ENCODE measurements at places on chromosomes 11 and 22.

GRCh38 chr11:115895594-115895993 is 391.4 kb upstream of the CADM1 start:
- H3K4me3 ChIP-seq, result no peak overlapping the region
- H3K27ac ChIP-seq, result no peak overlapping the region
- H3K36me3 ChIP-seq, result no peaks in the 10 kb centered on the region
- H3K27me3 ChIP-seq, result no peaks in the 10 kb centered on the region
- no peaks in the 10 kb centered on the region for H3K4me1 ChIP-seq

GRCh38 chr22:27349456-27349855 is 452.1 kb downstream of the MN1 start:
- no peaks in the 10 kb centered on the region for H3K36me3 ChIP-seq
- DNase-seq, result no peak
- no peaks in the 10 kb centered on the region for H3K4me1 ChIP-seq
- no peak overlapping the region for H3K4me3 ChIP-seq

- peak; percentile 53 for DNase-seq
- H3K27me3 ChIP-seq, result no peaks in the 10 kb centered on the region
- H3K4me3 ChIP-seq, result no peak overlapping the region
- no peak overlapping the region for H3K27ac ChIP-seq
- H3K36me3 ChIP-seq, result peaks cover 5% of the 10 kb centered on the region
Observed at GRCh38 chr11:12200991-12201985, 90.9 kb downstream of the MICAL2 start.

- H3K27me3 ChIP-seq, result no peaks in the 10 kb centered on the region
- peak overlapping the region; percentile 98 for H3K27ac ChIP-seq
- peaks cover 38% of the 10 kb centered on the region for H3K36me3 ChIP-seq
- peak overlapping the region; percentile 69 for H3K4me3 ChIP-seq
- DNase-seq, result no peak
- H3K4me1 ChIP-seq, result peaks cover 76% of the 10 kb centered on the region
Observed at GRCh38 chr11:36394926-36395325, 98.8 kb downstream of the PRR5L start.

GRCh38 chr11:103586756-103587155 is 449.7 kb upstream of the DDI1 start:
- H3K27me3 ChIP-seq, result peaks cover 2% of the 10 kb centered on the region
- no peak for DNase-seq
- no peak overlapping the region for H3K4me3 ChIP-seq
- H3K4me1 ChIP-seq, result no peaks in the 10 kb centered on the region
- no peak overlapping the region for H3K27ac ChIP-seq

- H3K4me1 ChIP-seq, result no peaks in the 10 kb centered on the region
- H3K27me3 ChIP-seq, result peaks cover 39% of the 10 kb centered on the region
- no peak overlapping the region for H3K27ac ChIP-seq
- no peak overlapping the region for H3K4me3 ChIP-seq
Observed at GRCh38 chr11:35541621-35542375, 16.4 kb upstream of the PAMR1 start.

DNA sequence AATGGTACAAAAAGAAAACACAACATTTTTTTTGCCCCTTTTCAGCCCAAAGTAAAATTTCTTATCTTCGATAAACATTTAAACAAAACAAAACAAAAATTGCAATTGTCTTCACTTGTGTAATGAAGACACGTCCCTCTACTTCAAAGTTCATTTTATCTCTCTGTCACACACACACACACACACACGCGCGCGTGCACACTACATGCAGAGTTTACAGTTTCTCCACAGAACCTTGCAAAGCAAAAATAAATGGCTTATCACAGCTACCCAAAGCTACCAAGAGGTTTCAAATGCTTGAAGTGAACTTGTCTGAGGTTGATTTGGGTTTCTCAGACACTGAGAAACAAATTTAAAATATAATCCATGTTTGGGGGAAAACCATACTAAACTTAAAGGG is 72.3 kb downstream of the ETS1 start:
- H3K4me3 ChIP-seq, result peak overlapping the region; percentile 98
- H3K4me1 ChIP-seq, result peaks cover 94% of the 10 kb centered on the region
- DNase-seq, result no peak
- no peaks in the 10 kb centered on the region for H3K27me3 ChIP-seq

DNA sequence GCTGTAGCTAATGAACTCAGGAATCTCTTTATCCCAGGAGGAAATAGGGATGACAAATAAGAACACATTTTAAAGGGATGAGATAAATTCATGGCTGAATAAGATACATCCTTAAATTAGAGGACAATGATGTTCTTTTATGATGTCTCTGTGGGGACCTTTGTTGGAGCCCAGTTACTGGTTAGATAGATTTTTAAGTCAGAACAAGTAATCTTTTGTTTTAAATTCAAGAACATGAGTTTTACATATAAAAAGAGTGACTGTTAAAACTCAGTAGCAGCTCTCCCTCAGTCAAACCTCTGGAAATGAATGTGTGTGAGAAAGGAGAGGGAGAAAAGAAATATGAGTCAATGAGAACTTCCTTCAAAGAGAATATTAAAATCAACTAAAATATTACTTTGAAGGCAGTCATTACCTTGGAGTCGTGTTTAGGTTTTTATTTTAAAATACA is 241.6 kb downstream of the SWAP70 start:
- H3K4me3 ChIP-seq, result no peak overlapping the region
- no peaks in the 10 kb centered on the region for H3K4me1 ChIP-seq
- no peak for DNase-seq
- H3K27me3 ChIP-seq, result no peaks in the 10 kb centered on the region

GRCh38 chr11:24070435-24070834 is 426.4 kb upstream of the LUZP2 start:
- H3K27ac ChIP-seq, result no peak overlapping the region
- no peaks in the 10 kb centered on the region for H3K4me1 ChIP-seq
- H3K4me3 ChIP-seq, result no peak overlapping the region
- no peak for DNase-seq
- H3K36me3 ChIP-seq, result no peaks in the 10 kb centered on the region

DNA sequence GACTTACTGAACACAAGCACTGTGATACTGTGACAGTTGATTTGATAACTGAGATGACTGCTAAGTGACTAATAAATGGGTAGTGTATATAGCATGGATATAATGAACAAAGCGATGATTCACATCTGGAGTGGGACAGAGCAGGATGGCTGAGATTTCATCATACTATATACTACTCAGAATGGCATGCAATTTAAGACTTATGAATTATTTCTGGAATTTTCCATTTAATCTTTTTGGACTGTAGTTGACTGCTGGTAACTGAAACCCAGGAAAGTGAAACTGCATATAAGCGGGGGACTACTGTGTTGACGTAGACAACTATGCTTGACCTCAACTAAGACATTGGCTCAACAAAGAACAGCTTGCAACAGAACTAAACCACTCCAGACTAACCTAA is 20.0 kb upstream of the NUCB2 start:
- no peak for DNase-seq
- H3K27me3 ChIP-seq, result peaks cover 3% of the 10 kb centered on the region
- no peaks in the 10 kb centered on the region for H3K4me1 ChIP-seq
- H3K36me3 ChIP-seq, result no peaks in the 10 kb centered on the region
- H3K4me3 ChIP-seq, result no peak overlapping the region

DNA sequence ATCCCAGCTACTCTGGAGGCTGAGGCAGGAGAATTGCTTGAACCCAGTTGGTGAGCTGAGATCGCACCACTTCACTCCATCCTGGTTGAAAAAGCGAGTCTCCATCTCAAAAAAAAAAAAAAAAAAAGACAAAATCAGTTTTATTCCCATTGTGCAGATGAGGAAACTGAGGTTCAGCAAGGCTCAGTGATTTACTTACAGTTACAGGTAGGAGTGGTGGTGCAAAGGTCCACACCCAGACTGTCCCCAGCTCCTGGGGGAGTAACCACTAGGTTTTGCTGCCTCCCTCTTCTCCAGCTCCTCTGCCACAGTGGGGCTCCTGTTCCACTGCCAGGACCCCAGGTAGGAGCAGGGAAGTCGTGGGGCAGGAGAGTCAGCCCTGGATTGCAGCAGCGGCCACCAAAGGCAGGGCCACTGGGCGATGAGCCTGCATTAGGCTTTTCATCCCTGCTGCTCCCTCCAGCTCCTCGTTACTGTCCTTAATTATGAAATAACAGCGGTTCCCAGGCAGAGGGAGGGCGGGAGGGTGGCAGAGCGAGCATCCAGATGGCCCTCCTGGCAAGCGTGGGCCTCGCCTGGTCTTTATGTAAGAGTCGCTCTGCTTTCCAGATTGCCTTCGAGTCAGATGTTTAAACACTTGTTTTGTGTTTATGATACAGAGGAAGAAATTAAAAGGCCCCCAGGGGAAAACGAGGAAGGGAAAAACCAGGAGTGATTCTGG is 15.5 kb upstream of the RASD2 start:
- no peak overlapping the region for H3K4me3 ChIP-seq
- H3K27ac ChIP-seq, result no peak overlapping the region
- H3K4me1 ChIP-seq, result no peaks in the 10 kb centered on the region
- DNase-seq, result no peak
- H3K36me3 ChIP-seq, result no peaks in the 10 kb centered on the region

DNA sequence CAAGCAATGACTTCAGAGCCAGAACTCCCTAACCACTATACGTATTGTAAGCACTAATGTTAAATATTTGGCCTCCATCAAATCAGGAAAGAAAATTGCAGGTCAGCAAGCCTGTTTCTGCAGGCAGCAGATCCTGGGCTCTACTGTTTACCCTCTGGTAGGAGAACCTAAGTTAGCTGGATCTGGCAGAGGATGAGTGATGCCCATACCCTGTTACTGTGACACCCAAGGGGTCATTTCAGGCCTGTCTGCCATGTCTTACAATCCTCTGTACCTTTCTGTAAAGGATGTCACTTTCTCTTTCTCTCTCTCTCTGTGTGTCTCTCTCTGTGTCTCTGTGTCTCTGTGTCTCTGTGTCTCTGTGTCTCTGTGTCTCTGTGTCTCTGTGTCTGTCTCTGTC is 106.9 kb downstream of the CSNK2A3 start:
- no peak overlapping the region for H3K4me3 ChIP-seq
- H3K36me3 ChIP-seq, result peaks cover 9% of the 10 kb centered on the region
- DNase-seq, result no peak
- H3K27ac ChIP-seq, result no peak overlapping the region

DNA sequence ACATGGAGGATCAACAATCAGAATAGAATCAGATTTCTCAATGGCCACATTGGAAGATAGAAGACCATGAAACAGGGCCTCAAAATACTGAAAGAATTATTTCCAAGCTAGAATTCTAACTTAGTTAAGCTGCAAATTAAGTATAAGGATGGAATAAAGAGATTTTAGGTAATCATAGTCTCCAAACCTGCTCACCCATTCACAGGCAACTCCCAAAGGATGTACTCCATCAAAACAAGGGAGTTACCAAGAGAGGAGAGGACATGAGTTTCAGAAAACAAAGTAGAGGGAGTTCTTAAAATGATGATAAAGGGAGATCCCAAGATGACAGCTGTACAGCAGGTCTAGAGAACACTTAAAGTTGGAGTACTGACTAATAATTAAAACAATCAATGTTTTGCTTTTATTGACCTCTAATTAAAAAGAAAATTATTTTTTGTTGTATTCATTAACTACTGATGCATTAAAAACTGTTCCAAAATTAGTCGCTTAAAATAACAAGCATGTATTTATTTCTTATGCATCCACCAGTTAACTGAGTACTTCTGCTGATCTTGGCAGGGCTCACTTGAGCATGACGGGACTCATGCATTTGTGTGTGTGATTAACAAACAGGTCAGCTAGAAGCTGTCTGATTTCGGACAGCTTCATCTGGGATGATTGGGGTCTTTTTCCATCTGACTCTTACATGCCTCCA is 95.6 kb downstream of the CD44 start:
- H3K27me3 ChIP-seq, result peaks cover 2% of the 10 kb centered on the region
- no peak for DNase-seq
- peaks cover 26% of the 10 kb centered on the region for H3K36me3 ChIP-seq
- peak overlapping the region; percentile 84 for H3K27ac ChIP-seq

DNA sequence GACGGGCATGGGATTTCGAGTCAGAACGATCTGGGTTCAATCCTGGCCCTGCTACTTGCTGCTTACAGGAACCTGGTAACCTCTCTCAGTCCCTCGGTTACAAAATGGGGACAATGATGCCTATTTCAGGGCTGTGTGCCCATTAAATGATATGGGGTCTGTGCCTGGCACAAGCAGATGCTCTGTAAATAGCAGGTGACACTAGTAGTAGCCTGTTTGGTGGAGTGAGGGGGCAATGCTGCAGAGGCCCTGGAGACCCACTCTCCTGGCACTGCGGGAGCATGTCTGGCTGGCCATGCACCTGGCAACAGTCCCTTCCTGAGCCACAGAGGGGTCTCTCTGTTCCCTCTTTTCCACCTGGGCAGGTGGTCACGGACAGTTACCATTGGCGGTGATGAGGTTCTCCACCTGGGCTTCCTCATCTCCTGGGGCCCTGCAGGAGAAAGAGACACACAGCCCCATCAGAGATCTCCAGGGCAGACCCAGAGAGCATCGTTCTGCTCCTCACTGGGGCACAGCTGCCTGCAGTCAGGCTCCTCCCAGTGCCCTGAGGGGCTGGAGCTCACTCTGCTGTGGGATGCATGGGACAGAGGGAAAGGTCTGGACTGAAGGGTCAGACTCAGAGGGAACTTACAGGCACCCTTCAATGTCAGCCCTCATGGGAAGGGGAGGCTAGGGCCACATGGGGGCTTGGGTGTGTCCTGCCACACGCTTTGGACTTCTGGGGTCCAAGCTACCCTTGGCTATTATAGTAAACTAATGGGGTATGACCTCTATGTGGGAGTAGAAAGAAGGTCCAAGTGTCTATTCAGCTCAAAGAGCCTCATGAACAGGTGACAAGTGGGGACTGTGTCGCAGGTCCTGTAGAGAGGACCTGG is 15.6 kb upstream of the FXYD2 start:
- no peaks in the 10 kb centered on the region for H3K27me3 ChIP-seq
- no peak for DNase-seq
- H3K4me1 ChIP-seq, result peaks cover 19% of the 10 kb centered on the region
- no peak overlapping the region for H3K4me3 ChIP-seq

- H3K27me3 ChIP-seq, result peaks cover 20% of the 10 kb centered on the region
- H3K4me1 ChIP-seq, result no peaks in the 10 kb centered on the region
- no peaks in the 10 kb centered on the region for H3K36me3 ChIP-seq
Observed at GRCh38 chr11:69924308-69925161, 105.3 kb upstream of the FGF3 start.

- H3K4me1 ChIP-seq, result no peaks in the 10 kb centered on the region
- no peaks in the 10 kb centered on the region for H3K36me3 ChIP-seq
- no peak for DNase-seq
- peaks cover 15% of the 10 kb centered on the region for H3K27me3 ChIP-seq
- no peak overlapping the region for H3K27ac ChIP-seq
Observed at GRCh38 chr11:133803026-133803425, 42.3 kb downstream of the SPATA19 start.

Data from natural killer cell treated with Interleukin-12 subunit alpha and Interleukin-12 subunit beta and Interleukin-15 and Interleukin-18, amount 100 ng/mL, for 72 hours (primary cell).